ENCODE measurements at places on chromosomes 7 and 10. TPM values are rescaled to one million over a fixed set of nuclear protein-coding genes. Genes with fewer than 3 reads are reported as not detected.
A peak's percentile ranks its signal among the peaks of the same experiment; 100 is the strongest.

ACBD7 gene
- polyA plus RNA-seq = 3.7 TPM

TSPAN13 gene
- 125 TPM for polyA plus RNA-seq

GNGT1 gene
- not detected for polyA plus RNA-seq

NUTM2E gene
- not detected for polyA plus RNA-seq

GRCh38 chr10:17453035-17453372 lies 1.4 kb downstream of the ST8SIA6 start:
- DNase-seq = no peak

TMUB1 gene
- polyA plus RNA-seq = 26.5 TPM

- DNase-seq = no peak
Measured at GRCh38 chr7:115052706-115053105, 130.8 kb downstream of the MDFIC start.

GRCh38 chr10:22280078-22280477 lies 36.1 kb upstream of the COMMD3 start:
- no peak for DNase-seq

DNA sequence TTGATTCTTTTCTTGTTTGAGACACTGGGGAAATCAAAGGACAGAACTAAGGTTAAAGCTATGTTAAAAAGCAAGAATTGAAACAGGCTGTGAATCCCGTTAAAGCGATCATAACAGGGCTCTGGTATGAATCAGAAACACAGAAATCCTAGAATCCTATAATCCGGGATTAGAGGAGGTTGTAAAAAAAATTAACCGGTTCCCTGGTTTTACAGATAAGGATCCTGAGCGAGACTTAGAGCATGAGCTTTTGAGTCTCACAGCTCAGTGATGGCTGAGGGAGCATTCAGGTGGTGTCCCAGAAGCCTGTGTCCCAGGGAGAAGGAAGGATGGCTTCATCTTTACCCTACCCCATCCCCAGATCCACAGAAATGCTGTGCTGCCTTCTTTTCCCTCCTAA lies 461.3 kb downstream of the PAXIP1 start:
- no peak for DNase-seq

BAG3 gene
- 16.6 TPM for polyA plus RNA-seq

- DNase-seq = no peak
Measured at GRCh38 chr7:43077732-43078391, 34.6 kb upstream of the HECW1 start.

MMRN2 gene
- polyA plus RNA-seq = 30.8 TPM

GRCh38 chr7:134847851-134848588 lies 68.6 kb downstream of the CALD1 start:
- DNase-seq = peak; percentile 51

- DNase-seq = no peak
Measured at GRCh38 chr7:79317728-79318127, 135.7 kb downstream of the MAGI2 start.

SFMBT2 gene
- 5.4 TPM for polyA plus RNA-seq

- no peak for DNase-seq
Measured at GRCh38 chr7:88391247-88391646, 84.6 kb upstream of the STEAP4 start.

GRCh38 chr7:129045682-129046081 lies 9.2 kb downstream of the TNPO3 start:
- DNase-seq = no peak

GRCh38 chr7:16025696-16026095 lies 339.2 kb upstream of the MEOX2 start:
- DNase-seq = no peak

- DNase-seq = no peak
Measured at GRCh38 chr7:51307651-51308210, 8.9 kb downstream of the COBL start.

WDR37 gene
- 15.8 TPM for polyA plus RNA-seq
